Small intestine (tissue), 16 donors: ENCODE measurements at places on chromosomes 3 and 15.

DNA sequence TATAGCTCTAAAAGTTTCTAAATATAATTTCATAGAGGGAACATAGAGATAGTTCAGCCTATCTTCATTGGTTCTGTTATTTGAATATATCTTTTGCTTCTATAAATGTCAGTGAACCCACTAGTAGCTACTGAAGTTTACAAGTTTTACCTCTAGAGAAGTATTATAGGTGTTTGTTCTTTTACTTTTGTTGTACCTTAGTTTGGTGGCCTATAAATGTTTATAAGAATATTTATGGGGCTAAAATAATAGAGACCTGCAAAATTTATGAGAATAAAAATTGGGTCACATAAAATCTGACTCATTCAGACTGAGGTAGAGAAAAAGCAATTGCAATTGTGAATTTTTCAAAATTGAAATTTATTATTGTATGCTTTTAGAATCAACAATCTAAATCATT is 162.6 kb downstream of the SERPINI1 start:
- no peak for DNase-seq

DNA sequence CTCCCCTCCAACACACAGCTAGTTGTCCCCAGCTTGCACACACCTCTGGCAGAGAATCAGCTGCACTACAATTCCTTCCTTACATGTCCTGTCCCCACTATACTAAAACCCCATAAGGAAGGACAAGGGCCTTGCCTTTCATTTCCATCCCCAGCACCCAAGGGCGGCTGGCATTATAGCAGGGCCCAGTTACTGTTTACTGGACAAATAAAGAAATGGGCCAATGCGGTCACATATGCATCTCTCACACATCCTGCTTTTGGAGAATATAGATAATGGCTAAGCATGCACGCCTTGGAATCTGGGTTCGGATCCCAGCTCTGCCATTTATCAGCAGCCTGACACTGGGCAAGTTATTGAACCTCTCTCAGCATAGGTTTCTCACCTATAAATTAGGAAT is 99.1 kb downstream of the DAPK2 start:
- DNase-seq = no peak

DNA sequence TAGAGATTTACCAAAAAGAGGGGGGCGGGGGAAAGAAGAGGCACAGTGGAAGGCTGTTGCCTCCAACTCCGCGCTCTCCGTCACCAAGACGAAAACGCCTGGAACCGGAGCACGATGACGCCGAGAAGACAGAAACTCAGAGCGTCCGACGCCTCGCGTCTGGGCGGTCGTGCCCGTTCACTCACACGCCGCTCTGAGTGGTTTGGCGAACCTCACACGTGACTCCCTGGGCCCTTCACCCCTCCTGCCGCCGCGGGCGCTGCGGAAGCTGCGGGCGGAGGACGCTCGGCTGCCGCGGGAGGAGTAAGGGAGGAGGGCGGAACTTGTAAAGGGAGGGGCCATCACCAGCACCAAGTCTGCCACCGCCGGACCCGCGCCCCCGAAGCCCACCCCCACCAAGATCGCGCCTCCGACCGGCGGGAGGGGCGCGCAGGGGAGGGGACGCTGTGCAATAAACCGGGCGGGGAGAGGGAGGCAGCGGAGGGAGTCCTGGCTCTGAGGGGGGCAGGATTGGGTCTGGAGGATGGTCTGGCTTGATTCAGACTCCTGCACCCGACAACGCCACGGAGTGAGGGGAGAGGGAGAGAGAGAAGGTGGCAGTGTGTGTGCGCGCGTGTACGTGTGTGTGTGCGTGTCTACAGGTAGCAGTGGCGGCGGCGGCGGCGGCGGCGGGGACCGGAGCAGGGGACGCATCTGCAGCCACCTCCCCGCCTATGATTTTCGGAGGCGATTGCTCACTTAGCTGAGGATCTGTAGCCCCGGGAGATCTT is 1.9 kb upstream of the NLGN1 start:
- peak; percentile 48 for DNase-seq

GRCh38 chr3:10160346-10160745 is 4.4 kb upstream of the IRAK2 start:
- no peak for DNase-seq

DNA sequence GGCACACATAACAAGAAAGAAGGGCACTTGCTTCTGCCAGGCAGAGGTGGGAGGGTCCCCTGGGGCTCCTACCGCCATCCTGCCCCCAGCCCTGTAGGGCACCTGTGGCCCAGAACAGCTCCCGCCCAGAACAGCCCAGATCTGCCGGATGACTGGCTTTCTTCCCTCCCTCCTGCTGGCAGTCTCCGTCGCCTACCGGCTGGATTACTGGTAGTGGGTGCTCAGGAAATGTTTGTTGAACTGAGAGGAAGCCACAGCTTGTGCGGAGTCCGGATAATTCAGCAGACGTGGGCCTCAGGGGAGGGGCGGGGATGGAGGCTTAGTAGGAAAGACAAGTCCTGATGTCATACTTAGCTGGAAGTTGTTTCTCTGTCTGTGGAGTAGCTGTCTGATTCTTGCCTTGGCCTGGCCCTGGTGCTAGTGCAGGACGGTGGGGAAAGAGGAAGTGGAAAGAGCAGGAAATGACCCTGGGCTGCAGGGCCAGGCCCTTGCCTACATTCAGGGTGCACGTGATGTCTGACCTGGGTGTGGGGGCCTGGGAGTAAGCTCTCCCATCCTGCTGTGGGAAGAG is 6.7 kb downstream of the CCDC9B start:
- peak; percentile 50 for DNase-seq

DNA sequence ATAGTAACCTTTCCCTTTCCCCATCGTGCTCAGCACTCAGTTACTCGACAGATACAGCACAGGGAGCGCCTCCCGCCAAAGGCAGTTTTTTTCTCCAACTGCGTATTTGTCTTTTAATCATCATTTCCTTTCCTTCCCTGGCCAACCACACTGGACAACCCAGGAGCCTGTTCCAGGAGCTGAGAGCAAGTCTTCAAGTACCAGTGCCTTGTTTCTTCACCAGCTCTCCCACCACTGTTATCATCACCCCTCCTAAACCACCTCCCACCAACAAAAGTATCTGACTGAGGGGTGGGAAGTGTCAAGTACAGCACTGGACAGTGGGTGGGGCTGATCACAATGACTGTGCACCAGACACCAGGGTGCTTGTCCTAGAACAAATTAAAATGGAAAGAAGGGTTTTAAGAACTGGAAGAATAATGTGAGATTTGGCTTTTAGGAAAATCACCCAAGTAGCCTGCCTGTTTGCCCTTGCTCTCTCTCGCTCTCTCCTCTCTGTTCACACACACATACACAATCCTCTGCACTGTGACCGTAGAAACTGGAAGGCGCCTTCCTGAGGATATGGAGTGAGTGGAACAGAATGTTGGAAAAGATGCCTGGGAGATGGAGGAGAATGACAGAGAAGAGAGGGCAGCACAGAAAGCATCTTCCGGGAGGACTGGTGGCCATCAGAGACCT is 126.3 kb downstream of the TNIK start:
- no peak for DNase-seq

GRCh38 chr15:25743548-25744275 is 119.4 kb downstream of the ATP10A start:
- DNase-seq = no peak

- no peak for DNase-seq
Observed at GRCh38 chr15:95304947-95305400, 1025.5 kb upstream of the NR2F2 start.

DNA sequence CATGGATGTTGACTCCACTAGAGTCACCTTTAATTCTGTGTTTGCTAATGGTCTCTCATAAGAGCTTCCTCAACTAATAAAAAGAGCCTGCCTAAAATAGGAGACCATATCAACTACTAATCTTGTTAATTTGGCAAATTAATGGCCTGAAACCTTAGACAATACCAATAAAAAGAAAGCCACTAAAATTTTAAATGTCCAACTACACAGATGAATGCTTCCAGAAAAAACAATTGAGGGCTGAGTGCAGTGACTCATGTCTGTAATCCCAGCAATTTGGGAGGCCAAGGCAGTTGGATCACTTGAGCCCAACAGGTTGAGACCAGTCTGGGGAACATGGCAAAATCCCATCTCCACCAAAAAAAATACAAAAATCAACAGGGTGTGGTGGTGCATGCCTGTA is 230.9 kb downstream of the NSUN3 start:
- DNase-seq = no peak

GRCh38 chr3:186042521-186043202 is 66.2 kb downstream of the ETV5 start:
- DNase-seq = no peak

DNA sequence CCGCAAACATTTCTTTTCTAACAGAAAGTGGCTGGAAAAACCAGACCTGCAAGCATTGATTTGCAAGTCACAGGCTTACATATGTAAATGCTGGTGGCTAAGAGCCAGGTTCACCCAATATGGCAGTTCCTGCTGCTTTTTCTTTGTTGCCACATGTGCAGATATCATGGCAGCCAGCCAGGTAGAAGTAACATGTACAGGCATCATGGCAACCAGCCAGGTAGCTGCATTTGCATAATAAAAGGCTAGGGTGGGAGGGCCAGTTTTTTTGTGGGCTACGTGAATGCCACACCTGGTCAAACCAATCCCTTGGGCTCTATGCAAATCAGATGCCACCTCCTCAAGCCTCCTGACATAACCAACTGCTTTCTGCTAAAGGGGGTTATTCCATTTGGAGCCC is 2.8 kb upstream of the SMCO1 start:
- no peak for DNase-seq

DNA sequence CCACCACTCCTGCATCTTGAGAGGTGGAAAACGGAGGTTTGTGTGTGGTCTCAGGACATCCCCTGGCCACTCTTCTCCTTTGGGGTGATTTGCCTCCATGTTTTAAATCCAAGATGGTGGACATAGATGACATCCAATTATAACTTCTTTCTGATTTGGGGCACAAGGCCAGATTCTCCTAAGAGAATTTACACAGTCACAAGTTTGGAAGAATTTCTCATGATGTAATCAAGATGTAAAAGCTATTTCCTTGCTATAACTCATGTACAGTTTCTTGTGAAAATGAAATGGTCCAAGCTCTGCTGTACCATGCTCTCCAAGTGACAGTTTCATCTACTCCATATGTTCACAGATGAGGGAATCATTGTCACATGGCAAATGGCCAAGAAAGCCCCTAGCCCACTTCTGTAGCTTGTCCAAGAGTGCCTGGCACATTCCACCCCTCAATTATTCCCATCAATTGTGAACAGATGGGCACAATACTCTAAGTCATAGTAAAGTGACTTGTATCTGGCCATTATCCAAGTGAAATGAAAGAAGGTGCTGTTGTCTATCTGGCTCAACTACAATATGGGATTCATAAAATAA is 134.6 kb upstream of the ROPN1 start:
- no peak for DNase-seq

DNA sequence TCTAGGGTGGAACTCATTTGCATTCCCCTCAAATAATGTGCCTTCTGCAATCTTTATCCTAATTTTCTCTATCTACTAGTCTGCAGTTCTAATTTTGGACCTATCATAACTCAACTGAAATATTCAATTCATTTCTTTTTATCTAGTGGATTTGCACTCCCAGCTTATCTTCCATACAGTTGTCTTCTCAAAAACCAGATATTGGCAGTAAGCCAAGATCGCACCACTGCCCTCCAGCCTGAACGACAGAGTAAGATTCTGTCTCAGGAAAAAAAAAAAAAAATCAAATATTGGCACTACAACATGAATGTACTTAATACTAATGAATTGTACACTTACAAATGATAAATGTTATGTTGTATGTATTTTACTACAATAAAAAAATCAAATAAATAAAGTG is 18.0 kb upstream of the CHMP2B start:
- no peak for DNase-seq

- peak; percentile 90 for DNase-seq
Observed at GRCh38 chr3:18444595-18445400, 19.7 kb upstream of the SATB1 start.

DNA sequence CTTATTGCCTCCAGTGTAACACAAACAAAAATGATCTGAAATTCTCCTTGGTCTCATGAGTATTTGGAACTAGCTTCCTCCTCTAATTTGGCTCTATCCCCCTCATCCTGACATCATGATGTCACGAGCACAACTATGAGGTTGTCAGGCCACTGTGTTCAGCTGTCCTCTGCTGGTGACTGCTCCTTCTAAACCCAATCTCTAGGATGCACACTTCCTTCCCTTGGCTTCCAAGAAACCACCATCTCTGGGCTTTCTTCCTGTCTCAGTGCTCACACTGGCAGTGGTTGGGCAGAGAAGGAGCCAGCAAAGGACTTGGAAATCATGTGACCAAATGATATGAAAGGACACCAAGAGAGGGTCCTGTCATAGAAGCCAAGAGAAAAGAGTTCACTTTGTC is 30.7 kb upstream of the EIF1B start:
- DNase-seq = no peak

DNA sequence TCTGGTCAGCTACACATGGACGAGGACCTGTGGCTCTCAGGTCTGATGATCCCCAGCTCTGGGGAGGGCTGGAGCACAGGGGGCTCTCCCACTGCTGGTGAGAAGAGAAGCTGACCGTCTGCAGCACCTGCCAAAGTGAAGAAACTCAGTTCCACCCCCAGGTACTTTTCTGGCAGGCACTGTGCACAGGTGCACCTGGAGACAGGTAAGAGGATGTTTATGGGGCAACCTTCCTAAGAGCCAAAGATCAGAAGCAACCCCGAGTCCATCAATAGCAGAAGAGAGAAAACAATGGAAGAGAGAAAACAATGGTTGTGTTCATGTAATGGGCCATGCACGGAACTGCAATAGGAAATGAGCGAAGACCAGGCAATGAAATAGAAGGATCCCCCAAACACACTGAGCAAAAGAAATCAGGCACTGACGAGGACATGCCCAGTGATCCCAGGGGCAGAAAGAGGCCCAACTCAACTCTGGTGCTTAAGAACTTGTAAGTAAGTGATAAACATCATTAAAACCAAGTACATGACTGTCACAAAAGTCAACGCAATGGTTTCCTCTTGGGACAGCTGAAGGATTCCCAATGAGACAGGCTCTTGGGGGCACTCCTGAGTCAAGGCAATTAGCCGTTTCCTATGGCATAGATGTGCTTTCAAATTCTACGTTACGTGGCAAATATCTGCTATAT is 95.0 kb upstream of the ALDH1A3 start:
- DNase-seq = no peak

- no peak for DNase-seq
Observed at GRCh38 chr3:167772992-167773391, 37.5 kb downstream of the SERPINI1 start.

DNA sequence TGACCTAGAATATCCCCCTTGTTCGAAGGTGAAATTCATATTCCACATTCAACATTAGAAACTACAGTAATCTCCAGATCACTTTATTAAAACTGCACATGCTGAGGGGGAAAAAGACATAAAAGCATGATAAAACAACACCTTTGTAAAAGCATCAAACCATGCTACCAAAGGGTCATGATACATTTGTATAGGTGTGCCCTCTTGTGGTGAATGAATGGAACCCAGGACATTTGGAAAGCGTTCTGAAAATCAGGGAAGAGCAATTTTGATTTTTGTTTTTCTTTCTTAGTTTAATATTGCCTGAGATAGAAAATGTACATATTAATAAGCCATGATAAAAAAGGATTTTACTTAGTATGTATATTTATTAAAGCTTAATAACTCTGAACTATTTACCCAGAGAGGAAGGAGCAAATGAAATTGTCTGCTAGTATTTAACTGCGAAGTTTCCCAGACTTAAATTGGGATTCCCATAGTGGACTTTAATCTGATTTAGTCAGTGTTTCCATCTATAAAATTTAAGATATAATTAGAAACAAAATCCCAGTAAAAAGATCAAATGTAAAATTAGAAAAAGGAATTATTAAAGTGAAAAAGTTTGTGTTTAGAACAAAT is 105.8 kb upstream of the ARL6 start:
- DNase-seq = peak; percentile 22
